ENCODE measurements at places on chromosomes 16 and 17.
A peak's percentile ranks its signal among the peaks of the same experiment; 100 is the strongest.

DNA sequence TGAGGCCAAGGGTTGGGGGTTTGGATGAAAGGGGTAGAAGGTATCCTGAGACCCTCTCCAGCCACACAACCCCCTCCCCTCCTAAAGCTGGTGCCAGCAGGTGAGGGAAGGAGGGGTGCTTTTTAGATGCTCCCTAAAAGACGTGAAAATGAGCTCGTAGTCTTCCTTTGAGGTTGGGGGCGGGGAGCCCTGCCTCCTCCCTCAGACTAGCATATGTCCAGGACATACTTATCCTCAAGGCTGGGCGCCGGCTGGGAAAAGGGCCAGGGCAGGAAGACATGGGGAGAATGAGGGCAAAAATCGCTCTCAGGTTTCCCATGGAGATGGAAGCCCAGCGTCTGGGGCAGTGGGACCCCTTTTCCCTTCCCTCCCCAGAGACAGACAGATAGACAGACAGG, 26.7 kb downstream of the SRCIN1 start:
- no peak for DNase-seq

- DNase-seq, result no peak
Observed at GRCh38 chr16:70715055-70715858, 29.4 kb upstream of the MTSS2 start.

DNA sequence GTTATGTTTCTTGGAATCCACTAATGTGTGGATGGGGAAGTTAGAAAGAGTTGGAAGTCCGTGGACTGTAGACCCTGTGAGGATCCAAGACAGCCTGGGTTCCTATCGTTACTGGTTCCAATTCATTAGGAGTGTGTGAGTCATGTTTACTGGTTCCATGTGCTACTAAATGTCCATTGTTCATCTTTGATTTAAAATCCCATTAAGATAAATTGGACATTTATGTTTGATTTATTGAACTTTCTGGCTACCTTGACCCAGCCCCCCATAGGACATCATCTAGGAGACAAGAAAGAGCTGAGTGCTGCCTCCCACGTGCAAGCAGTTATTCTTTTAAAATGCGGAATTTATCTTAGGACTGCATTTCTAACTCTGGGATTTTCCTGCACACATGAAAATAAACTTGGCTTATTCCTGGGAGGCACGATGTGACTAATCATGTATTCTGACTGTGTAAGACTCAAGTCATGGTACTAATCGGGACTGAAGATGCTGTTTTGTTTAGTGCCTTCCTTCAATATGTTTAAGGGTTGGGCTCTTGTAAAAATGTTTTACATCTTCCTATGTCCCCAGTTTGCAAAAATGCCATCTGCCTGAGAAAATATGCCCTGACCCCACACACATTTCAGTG, 53.4 kb downstream of the RGS9 start:
- no peak for DNase-seq

- no peak for DNase-seq
Observed at GRCh38 chr16:74071996-74072535, 224.5 kb upstream of the PSMD7 start.

DNA sequence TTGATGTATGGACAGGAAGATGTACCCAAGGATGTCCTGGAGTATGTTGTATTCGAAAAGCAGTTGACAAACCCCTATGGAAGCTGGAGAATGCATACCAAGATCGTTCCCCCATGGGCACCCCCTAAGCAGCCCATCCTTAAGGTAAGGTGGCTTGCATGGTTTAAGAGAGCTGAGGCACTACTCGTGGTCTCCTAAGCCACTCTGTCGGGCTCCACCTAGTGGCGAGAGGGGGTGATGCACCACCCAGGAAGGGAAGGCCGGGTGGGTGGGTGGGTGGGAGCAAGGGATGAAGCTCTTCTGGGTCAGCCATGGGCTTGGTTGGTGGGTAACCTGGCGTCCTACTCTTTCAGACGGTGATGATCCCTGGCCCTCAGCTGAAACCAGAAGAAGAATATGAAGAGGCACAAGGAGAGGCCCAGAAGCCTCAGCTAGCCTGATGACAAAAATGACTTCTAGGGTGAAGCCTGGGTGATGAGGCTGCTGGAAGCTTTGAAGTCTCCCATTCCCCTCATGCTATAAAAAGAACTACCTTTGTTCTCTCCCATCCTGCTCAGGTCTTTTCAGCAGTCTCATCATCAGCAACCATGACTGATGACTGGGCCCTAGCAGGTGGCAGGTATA, 21.5 kb downstream of the GPR179 start:
- peak; percentile 54 for DNase-seq

- DNase-seq, result no peak
Observed at GRCh38 chr17:29645515-29646051, 22.9 kb upstream of the CORO6 start.

DNA sequence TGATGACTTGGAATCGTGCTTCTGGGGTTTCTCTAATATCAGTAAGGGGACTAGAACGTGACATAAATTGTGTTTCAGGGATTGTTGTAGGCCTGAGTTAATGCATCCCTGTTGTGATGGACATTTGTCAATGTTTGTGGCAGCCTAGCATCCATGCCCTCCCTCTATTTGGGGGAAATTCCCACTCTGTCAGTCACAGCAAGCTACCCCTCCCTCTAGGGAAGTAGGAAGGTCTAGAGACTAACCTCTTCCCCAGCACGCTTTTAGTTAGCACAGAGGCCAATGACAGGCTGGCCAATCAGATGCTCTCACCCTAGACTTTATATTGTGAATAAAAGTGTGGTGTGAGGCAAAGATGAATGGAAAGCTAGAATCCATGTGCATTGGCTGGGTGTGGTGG, 32.4 kb upstream of the NF1 start:
- DNase-seq, result no peak

GRCh38 chr16:29315046-29315445, 91.5 kb downstream of the NPIPB11 start:
- DNase-seq, result no peak

DNA sequence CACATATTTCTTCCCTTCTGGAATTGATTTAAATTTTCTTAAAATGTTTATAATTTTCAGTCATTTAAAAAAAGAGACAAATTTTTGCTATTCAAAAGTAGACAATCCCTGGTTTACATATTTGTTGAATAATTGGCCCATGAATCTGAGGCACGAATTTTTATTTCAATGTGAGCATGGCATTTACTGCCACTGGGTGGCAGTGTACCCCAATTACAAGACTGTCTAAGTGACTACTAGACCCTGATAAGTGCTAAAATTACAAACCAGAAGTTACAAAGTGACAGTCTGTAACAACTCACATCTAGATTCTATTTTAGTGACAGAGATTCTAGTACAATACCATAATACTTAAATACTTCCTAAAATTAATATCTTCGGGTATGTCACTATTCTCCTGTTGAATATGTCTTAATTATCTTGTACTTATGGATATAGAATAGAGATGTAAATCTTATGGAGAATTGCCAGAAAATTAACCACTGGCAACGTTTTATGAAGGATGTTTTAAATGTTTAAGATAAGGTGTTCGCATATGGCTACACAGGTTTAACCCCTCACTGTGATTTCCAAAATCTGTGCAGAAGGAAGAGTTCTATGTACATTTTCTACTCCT, 235.8 kb downstream of the MAP2K4 start:
- DNase-seq, result no peak

DNA sequence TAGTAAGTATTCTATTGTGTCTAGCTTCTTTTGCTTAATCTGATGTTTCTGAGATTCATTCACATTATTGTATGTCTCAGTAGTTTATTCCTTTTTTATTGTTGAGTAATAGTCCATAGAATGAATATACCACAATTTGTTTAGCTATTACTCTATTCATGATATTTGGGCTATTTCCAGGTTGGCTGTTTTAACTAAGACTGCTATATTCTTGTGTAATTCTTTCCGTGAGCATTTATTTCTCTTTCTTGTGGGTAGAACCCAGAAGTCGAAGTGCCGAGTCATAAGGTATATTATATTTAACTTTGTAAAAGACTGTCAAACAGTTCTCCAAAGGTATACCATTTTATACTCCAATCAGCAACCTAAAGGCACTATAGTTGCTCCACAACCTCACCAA, 160.8 kb downstream of the ANKFN1 start:
- DNase-seq, result no peak

- DNase-seq, result no peak
Observed at GRCh38 chr17:5931616-5932015, 138.6 kb upstream of the WSCD1 start.

DNA sequence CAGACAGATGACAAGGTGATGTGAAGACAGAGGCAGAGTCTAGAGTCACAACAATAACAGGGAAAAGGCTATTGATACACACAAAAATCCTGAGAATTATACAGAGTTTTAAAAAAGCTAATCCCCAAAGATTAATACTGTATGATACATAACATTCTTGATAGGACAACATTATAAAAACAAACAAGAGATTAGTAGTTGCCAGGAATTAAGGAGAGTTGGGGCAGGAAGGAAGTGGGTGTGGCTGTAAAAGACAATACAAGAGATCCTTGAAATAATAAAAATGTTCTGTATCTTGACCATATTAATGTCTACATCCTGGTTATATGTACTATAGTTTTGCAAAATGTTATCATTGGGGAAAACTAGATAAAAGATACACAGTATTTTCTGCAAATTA, 309.5 kb upstream of the PMFBP1 start:
- DNase-seq, result no peak

- DNase-seq, result no peak
Observed at GRCh38 chr17:1693339-1693738, 8.7 kb upstream of the PRPF8 start.

GRCh38 chr17:17320911-17321220, 17.7 kb downstream of the NT5M start:
- DNase-seq, result no peak

DNA sequence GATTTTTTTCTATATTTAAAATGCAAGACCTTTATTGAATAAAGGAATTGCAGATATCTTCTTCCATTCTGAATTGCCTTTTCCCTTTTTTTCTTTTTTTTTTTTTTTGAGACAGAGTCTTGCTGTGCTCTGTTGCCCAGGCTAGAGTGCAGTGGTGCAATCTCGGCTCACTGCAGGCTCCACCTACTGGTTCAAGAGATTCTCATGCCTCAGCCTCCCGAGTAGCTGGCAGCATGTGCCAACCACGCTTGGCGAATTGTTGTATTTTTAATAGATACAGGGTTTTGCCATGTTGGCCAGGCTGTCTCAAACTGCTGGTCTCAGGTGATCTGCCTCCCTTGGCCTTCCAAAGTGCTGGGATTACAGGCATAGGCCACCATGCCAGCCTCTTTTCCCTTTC, 151.5 kb downstream of the CEP112 start:
- no peak for DNase-seq

DNA sequence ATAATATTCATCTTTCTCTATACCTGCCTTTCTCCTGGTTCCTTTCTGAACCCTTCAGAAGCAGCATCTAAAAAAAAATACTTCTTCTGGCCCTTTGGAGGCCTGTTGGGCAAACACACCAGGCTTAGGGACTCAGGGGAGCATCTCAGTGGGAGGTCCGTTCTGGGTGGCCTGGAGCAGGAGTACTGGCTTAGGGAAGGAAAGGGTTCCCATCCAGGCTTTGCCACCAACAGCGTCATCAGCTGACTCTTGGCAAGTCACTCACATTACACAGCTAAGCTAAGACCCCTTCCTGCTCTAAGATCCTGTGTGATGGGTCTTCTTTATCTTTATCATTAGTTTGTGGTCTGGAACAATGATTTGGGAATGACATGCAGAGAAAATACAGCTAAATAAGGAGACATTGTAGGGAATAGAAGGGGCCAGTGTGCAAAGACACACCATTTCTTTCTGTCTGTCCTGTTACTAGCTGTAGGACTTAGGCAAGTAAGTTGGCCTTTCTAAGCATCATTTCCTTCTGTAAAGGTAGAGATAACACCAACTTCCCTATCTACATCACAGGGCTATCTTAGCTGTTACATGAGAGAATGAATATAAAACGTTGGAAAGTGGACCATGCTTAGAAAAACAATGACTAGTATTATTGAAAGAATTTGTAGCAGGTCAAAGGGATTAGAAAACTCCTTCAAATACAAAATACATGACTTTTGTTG, 9.9 kb downstream of the PCTP start:
- DNase-seq, result no peak

DNA sequence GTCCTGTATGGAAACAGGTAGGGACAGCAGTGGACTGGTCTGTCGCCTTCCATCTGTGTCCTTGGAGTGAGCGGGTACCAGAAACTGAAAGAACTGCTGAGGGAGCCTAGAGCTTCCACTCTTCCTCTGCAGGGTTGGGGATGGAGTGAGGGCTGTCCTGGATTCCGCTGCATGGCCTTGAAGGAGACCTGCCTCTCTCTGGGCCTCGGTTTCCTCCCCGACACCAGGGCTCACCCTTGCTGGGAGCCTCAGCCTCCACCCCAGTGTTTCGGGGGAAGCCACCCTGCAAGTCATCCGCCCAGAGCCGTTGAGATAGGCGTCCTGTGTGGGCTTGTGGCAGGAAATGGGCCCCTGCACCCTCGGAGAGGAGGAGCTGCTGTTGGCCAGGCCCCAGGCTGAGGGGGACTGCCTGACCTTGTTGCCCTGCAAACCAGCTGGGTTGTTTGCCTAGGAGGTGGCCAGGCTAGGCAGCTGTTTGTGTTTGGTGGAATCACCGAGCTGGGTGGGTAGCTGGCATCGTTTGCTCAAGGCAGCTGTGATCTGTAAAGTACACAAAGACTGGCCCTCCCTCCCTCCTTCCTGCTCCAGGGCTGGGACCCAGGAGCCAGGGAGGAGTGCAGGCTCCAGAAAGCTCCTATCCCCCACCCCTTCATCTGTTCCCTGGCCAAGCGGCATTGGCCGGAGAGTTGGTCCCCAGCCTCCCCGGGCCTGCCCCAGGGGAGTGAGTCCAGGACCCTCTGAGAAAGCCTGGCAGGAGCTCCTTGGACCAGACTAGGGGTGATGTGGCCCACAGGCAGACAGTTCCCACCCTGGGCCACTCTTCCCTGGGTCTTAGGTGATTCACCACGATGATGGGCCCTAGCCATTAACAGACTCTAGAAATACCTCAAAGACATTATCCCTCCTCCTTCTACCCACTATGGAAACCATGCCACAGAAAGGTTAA, 1.3 kb downstream of the RAB37 start:
- peak; percentile 58 for DNase-seq

GRCh38 chr16:88478889-88479792, 26.1 kb downstream of the ZFPM1 start:
- DNase-seq, result no peak

- DNase-seq, result no peak
Observed at GRCh38 chr16:23348579-23349469, 46.7 kb downstream of the SCNN1B start.

DNA sequence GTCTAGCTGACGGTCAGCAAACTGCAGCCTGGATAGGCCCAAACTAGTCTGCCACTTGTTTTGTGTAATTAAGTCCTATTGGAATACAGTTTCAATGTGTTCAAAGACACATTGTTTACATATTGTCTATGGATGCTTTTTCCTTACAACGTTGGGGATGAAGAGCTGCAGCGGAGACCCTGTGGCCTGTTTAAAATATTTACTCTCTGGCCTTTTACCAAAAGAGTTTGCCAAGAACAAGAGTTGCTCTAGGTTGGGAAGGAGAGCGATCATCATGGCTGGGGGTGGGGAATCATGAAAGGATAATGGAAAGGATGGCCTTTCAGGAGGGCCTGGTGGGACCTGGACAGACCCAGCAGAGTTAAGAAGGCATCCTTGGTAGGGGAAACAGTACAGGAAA, 274.9 kb upstream of the ZFHX3 start:
- DNase-seq, result no peak

GRCh38 chr17:82602986-82603710, 45.1 kb downstream of the WDR45B start:
- DNase-seq, result no peak

GRCh38 chr16:14560523-14560922, 69.5 kb downstream of the PARN start:
- DNase-seq, result no peak

Measured in stimulated activated CD8-positive, alpha-beta memory T cell treated with anti-CD3 and anti-CD28 coated beads, Interleukin-2, amount 100 ng/mL, for 1 hour (primary cell).